ENCODE measurements at places on chromosomes 4 and X.
A peak's percentile ranks its signal among the peaks of the same experiment; 100 is the strongest.

DNA sequence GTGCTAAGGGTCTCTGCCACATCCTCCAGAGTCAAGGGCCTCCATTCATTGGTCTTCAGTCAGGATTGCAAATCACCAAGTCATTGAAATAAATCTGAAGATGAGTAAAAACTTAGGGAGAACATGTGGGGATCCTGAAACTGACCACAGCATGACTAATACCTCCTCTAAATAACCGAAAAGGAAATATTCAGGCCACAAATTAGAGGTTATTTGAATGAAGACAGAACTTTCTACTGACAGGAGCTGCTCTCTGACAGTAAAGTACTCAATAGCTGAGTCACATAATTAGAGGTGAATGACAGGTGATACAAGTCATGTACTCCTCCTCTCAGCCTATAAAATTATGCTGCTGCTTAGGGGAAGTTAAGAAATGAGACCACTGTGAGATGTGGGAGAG is 240.2 kb upstream of the F9 start:
- DNase-seq: no peak

DNA sequence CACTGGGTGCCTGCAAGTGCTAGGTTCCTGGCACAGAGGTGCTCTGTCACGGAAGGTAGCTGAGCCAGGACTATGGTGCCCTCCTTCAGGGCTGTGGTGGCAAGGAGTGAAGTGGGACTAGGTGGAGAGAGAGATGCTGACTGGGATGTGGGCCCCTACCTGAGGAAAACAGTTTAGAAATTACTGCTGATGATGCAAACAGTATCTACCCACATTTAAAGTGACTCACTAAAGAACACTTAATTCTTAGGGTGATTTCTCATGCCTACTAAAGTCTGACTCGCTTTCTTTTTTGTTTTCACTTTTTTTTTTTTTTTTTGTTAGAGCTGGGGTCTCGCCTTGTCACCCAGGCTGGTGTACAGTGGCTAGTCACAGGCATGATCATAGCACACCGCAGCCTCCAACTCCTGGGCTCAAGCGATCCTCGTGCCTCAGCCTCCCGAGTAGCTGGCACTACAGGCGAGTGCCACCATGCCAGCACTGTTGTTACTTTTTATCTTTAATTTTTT is 3.1 kb downstream of the ZNF185 start:
- DNase-seq: no peak

- DNase-seq: peak; percentile 6
Measured at GRCh38 chrX:6021316-6022091, 207.2 kb downstream of the NLGN4X start.

GRCh38 chrX:23822841-23823240 is 39.9 kb downstream of the SAT1 start:
- DNase-seq: no peak

GRCh38 chr4:98480535-98480934 is 177.9 kb downstream of the TSPAN5 start:
- DNase-seq: no peak

DNA sequence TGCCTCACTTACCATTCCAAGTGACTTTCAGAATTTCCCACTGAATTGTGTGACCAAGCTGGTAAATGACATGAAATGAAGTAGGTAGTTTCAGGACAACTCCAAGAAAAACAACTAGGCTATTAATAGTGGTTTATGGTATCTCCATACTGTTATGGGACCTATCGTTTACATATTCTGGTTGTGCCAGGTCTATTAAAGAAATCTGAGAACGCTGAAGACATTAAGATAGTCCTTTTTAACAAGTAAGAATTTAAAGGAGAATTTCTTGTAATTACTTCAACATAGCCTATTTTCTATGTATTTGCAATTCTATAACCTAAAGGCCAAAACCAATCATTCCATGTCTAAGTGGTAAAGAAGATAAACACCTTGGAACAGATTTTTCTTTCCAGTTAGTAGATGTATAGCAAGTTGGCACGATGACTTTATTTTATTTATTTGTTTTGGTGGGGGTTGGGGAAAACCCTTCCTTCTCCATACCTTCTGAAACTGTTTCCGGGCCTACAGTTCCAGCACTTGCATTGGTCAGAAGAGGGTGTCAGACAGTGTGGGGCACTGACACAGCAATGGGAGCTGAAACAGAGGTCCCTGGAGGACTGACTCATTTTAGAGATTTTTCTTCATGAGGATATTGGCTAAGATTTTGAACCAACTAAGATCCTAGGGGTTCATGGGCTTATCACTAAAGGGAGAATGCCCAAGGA is 7.6 kb upstream of the DCLK2 start:
- no peak for DNase-seq

DNA sequence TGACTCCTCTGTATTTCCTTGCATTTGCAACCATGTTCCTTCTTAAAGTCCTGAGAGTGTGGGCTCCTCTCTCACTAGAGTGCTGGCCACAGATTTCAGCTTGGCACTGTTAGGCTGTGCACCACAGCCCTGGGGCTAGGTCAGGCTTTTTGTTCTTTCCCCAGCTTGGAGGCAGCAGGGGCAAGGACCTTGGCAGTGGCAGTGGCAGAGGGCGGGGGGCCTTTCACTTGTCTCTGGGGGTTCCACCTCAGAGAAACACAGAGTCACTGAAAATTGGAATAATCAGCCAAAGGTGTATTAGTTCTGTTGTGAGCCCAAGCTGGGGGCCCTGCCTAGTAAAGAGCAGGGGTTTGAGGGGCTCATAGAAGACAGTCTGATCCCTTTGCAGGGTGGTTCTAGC is 142.8 kb upstream of the CT83 start:
- no peak for DNase-seq

DNA sequence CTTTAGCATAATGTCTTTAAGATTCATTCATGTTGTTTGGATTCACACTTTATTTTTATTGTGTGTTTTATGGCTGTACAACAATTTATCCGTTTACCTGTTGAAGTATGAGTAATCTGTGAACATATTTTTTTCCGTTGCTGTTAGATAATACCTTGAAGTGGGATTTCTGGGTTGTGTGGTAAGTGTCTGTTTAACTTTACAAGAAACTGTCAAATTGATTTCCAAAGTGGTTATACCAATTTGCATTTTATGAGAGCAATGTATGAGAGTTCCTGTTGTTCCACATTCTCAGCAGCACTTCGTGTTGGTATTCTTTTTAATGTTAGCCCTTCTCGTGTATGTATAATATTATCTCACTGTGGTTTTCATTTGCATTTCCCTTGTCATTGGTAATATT is 53.6 kb downstream of the USP53 start:
- no peak for DNase-seq

DNA sequence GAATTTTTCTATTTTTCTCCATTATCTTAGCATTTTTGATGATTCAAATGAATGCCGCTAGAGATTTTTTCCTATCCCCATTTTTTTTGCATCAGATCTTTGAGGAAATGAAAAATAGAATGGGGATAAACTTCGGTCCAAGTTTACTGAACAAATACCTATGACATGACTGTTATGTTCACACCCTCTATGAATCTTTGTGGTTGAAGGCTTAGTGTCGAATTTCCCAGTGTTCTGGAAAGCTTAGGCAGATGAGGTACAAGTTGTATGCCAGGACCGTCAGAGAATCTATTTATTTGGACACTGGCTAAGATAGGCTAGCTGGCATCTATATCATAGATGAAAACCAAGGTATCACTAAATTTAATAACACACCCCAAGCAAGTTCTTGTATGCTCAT is 123.4 kb downstream of the SPCS3 start:
- no peak for DNase-seq

DNA sequence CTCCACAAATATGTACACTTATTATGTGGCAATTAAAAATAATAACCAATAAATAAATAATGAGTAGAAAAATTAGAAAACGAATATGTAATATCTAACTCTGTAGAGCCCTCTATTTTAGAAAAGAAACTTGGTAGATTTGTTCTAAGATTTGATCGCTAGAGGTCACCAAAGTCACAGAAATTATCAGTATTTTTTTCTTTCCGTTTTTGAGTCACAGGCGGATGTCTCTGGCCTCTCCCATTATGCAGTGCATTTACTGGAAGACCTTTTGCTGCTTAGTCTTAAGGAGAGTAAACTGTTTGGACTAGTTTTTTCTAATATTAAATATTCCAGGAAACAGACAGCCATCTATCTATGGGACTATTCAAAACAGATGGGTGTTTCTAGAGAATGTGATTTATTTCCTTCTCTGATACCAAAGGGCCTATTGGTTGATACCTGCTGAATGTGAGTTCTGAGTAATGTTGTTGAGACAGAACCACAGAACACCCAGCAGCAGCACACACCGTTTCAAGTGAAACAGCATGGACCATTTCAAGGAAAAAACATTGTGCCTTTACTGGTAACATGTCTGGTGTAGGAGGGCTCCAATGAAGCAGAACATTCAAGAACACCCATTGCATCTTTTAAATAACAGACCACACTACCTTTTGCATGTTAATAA is 34.0 kb upstream of the GYPA start:
- no peak for DNase-seq

DNA sequence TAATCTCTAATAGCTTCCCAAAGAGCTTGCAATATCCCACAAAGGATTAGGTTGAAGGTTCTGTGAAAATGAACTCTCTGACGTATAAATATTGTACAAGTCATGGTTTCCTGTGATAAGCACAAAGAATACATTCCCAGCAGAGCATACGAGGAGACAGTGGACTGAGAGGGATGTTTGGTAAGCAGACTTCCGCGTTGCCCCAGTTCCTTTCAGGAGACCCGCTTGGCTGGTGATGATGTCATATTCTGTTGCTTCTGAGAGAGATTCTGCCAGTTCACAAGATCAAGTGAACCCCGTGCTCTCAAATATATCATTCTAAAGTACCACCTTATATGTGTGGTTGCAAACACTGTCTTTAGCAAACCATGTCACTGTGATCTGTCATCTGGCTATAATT is 323.9 kb upstream of the CASK start:
- DNase-seq: no peak

DNA sequence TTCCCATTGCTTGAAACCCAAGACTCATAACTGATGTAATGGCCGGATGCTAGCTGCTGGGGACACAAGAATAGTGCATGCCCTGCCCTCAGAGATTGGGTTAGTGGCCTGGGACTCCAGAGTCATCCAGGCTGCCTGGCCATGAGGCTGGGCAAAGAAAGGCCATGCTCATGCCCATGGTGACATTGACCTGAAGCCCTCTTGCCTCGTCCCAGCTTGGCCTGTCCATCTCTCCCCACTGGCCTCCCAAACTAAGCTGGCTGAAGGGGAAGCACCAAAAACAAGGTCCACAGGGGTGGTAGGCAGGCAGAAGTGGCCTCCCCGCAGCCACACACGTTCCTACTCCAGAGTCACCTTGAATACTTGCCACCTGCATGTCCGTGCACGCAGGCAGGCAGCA is 141.8 kb downstream of the EVC2 start:
- no peak for DNase-seq

GRCh38 chr4:27206009-27206408 is 345.4 kb downstream of the STIM2 start:
- DNase-seq: no peak

DNA sequence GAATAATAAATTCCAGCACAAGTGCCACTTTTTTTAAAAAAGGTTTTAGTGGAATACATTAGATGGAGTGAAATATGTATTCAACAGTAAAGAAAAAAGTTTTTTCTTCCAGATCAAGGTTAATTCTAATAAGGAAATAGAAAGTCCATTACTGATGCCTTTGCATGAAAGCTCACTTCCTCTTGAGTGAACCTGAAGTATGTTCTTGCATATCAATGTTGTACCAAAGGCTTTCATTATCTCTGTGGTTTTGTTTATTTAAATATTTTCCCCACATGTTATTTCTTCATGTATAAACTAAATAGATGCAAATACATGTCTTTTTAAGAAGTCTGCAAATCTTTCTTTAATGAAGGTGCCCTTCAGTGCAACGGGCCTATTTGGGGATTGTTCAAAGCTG is 307.9 kb downstream of the C4orf33 start:
- DNase-seq: no peak

DNA sequence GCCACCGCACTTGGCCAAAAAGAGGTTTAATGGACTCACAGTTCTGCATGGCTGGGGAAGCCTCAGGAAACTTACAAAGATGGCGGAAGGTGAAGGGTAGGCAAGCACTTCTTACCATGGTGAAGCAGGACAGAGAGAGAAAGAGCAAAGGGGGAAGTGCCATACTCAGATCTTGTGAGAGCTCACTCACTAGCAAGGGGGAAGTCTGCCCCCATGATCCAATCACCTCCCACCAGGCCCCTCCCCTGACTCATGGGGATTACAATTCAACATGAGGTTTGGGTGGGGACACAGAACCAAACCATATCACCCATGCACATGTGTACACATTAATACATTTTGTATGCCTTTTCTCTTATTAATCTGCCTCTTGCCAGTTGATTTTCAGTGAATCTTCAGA is 77.2 kb upstream of the HSD17B10 start:
- DNase-seq: no peak

- DNase-seq: no peak
Measured at GRCh38 chr4:79013756-79014155, 74.5 kb upstream of the PAQR3 start.

GRCh38 chr4:7295197-7295910 is 103.0 kb downstream of the SORCS2 start:
- DNase-seq: no peak

DNA sequence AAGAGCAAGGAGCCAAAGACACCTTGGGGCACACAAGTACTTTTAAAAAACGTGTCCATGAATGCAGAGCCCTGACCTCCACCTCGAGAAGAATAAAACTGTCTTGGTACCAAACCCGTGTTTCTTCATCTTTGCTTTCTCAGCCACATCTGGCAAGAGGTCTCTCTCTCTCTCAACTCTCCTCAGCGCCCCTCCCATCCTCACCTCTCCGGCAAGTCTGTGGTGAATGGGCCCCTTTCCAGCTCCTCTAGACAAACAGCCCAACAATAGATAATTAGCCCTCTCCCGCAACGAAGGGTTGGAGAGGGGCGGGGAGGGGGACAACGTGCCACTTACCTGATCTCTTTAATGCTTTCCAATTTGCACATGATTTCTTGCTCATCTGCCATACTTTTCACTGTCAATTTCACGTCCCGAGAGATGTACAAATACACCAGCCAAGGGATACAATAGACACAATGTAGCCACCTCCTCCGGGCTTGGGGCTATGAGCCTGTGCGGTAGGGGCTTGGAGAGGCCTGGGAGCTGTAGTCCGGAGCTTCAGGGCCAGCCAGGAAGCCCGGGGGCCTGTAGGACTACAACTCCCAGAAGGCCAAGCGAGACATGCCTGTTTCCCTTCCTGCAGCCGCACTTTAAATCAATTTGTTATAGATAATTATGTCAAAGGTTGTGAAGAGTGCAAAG is at the start of gene ZC4H2:
Gene ZC4H2, minus strand, starts transcription at position 462 of the 684 bp plus-strand sequence. Its CDS starts 73 bp downstream, at position 389.
- DNase-seq: peak; percentile 76

- no peak for DNase-seq
Measured at GRCh38 chrX:21943460-21944135, 3.1 kb downstream of the SMS start.

DNA sequence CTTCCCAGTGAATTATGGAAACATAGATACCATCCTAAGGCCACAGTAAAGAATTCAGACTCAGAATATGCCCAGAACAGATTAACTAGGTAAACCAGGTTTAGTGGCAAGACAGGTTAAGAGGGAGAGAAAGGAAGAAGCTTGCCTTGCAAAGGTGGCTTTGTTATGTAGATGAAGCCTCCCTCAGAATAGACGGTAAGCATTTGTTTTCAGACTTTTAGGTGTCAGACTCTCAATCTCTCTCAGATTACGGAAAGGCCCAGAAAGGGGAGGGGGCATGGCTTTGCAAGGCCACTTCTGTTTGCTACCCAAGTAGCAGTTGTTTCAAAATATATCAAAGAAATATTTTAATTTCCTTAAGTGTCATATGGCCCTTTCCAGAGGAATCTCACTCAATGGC is 457.1 kb upstream of the BOD1L1 start:
- DNase-seq: no peak

All from CD4-positive, alpha-beta T cell treated with Interferon alpha-2 for 1 hour (primary cell).